Ovary (tissue), 10 donors: ENCODE measurements at places on chromosomes 3 and 15. TPM values are rescaled to one million over a fixed set of nuclear protein-coding genes. Genes with fewer than 3 reads are reported as not detected.

DNA sequence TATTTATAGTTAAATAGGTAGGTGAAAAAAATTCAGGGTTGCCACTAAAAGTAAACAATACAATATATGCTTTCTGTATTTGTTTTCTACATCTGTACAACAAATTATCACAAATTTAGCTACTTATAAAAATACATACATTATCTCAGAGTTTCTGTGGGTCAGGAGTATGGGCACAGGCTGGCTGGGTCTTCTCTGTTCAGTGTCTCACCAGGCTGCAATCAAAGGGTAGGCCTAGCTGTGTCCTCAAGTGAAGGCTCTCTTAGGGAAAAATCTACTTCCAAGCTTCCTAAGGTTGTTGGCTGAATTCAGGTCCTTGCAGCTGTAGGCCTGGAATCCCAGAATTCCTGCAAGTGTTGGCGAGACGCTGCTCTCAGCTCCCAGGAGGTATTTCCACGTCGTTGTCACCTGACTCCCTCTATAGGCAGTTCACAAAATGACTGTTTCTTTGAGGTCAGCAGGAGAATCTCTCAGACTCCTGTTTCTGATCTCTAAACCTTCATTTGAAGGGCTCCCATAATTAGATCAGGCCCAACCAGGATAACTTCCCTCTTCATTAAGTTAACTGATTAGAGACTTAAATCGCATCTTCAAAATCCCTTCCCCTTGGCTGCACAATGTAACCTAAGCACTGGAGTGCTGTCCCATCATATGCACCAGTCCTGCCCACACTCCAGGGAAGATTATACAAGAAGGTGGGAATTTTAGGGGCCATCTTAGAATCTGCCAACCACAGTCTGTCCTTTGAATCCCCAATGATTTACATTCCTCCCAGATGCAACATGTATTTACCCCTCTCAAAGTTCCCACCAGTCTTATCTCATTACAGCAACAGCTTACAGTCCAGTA, 296.6 kb downstream of the SUCLG2 start:
- DNase-seq: no peak

DNA sequence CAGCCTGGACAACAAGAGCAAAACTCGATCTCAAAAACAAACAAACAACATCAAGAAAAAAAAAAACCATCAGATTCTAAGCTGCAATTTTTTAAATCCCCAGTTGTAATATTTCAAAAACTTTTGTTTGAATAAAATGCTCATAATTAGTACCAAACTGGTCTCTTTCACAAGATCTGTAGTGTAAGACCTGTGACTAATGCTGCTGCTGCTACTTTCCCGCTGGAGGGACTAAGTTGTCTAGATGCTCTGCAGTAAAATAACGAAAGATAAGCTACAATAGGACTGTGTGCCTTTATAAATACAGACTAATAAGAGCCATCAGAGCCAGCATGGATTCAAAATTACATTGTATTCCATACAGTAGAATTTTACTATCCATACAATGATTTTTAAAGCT, 45.4 kb downstream of the TM4SF4 start:
- no peak for DNase-seq

DNA sequence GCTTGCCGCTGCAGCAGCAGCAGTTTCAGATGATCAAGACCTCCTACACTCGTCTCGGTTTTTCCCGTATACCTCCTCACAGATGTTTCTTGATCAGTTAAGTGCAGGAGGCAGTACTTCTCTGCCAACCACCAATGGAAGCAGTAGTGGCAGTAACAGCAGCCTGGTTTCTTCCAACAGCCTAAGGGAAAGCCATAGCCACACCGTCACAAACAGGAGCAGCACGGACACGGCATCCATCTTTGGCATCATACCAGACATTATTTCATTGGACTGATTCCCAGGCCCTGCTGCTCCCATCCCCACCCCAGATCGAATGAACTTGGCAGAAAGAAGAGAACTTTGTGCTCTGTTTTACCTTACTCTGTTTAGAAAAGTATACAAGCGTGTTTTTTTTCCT, 17.6 kb downstream of the CALML4 start:
- peak; percentile 70 for DNase-seq

DNA sequence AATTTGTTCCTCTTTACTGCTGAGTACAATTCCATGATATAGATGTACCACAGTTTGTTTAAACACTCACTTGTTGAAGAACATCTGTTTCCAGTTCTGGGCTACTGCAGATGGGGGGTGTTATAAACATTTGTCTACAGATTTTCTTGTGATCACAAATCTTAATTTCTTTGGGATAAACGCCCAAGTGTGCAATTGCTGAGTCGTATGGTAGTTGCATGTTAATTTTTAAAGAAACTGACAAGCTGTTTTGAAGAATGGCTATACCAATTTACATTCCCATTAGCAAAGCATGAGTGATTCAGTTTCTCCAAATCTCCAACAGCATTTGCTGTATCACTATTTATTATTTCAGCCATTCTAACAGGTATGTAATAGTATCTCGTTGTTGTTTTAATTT, 242.0 kb upstream of the MRPL3 start:
- no peak for DNase-seq

DNA sequence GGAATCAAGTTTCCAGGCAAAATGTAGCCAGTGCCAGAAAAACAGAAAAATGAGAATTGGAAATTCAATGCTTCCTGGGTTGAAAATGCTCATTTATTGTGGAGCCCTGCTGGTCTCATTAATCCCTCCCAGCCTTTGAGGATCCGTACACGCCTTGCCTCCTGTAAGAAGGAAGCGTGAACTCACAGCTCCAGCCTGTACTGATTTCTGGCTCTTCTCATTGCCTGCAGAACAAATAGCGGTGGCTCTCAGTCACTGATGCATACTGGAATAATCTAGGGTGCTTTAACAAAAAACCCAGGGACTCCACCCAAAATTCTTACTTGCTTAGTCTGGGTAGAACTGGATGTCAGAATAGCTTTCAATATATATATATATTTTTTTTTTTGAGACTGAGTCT, 29.3 kb upstream of the SLC24A5 start:
- DNase-seq: no peak

DNA sequence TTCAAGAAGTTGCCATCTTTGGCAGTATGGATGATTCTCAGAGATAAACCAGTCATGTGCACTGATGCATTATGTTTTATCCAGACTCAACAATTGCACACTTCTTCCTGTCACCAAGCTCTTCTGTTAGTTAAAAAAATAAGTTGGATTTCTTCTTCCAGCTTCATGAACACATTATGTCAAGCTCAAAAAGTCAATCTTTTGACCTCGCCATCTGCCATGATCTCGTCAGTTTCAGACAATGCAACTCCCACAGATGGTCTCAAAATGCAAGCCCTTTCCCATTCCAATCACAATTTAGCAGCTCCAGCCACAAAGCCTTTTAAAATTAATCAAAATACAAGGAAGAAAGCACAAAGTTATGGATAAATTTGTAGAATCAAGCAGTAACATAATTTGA, 42.8 kb downstream of the TFDP2 start:
- DNase-seq: no peak

DNA sequence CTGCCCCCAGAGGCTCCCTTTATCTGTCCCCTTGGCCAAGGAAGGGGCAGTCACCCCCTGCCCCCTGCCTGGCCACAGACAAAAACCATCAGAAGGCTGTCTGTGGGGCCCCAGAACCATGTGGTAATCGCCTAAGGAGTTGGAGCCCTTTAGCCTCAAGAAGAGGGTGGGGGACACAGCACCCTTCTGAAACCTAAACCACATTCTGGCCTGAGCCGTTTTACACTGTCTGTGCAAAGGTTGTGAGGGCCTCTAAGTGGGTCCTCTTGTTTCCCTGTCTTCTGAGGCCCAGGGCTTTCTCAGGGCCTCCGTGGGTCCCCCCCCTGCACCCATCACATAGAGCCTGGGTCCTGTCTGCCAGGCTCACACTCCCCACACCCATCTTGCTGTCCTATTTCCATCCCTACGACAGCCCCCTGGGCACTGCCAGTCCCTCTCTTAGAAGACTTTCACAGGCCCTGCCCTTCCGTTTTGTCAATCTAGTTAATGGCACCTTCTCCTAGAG, 17.9 kb upstream of the RPUSD3 start:
- no peak for DNase-seq

- DNase-seq: no peak
Measured at GRCh38 chr3:100641471-100642032, 32.2 kb downstream of the ADGRG7 start.

- no peak for DNase-seq
Measured at GRCh38 chr3:171846597-171846996, 3.4 kb downstream of the TMEM212 start.

DNA sequence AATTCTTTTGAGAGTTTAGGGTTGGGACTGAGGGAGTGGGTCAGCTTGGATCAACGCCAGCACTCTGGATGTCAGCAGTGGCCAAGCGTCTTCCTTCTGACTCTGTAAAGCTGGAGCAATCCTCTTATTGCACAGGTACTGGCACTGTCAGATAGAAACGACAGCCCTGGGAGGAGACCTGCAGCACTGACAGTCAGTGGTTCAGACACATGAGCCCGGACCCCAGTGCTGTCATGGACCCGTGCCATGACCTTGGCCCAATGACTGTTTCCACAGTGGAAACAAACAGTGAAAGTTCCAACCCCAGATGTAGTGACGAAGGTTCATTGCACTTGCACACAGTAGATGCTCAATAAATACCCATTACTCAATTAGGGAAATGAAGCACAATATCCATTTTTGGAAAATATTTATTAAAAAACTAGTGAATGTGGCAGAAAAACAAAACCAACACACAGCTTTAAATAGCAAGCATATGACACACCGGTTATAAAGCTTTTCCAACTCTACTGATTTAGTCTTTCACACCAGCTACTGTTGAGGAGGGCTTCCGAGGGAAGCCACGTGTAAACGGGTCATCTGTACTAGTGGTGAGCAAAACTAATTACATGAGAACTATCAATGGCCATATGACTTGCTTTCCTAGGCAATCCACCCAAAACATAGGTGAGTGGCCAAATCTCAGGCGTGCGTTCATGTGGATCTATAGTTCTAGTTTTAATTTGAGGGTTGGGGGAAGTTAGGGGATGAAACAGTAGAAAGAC, 22.1 kb downstream of the SIAH2 start:
- DNase-seq: peak; percentile 52

DNA sequence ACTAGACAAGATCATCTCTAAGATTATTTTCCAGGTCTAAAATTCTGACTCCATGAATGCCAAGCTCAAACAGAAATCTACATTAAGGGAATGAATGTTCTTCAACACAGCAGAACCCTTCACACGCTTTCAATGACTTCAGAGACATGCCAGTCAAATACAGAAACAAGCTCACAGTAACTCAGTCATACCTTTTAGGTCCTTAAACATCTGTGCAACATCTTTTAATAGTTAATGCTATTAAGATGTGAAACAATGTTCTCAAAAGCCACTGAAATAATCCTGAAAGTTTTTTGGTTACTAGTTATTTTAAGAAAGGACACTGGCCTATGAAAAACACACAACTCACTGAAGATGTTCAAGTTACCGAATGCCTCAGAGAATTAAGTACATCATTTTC, 2.5 kb downstream of the DLG1 start:
- no peak for DNase-seq

DNA sequence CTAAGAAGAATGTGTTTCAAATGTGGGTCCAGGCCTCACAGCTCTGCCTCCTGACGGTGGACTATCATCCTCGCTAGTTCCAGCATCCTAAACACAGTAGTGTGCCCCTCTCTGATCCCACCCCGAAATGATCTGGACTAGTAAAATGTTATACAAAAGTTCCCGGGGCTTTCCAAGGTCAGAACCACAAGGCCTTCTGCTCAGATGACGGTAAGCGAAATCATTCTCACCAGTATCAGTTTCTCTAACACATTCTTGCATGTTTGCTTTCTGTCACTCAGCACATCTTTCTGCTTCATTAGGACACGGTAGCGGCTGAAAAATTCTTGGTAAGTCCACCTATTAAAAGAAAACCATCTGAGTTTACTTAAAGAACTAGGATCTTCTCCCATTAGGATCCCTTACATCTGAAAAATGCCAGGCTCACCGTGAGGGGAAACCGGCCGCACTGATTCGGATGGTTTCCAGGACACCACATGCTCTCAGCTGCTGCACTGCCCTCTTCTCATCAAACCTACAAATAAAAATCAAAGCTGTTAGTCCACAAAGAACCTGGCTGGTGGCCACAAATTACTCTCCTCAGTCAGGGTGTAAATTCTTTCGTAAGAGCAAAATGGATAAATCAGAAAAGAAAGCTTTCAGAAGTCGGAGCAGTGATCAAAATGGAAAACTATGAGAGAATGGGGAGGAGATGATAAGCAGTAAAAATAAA, 83.9 kb upstream of the MYO5C start:
- DNase-seq: no peak

GRCh38 chr15:92069308-92070250, 216.1 kb downstream of the SLCO3A1 start:
- no peak for DNase-seq

WHAMM gene
- polyA plus RNA-seq: 6.5 TPM

SUCNR1 gene
- 0.04 TPM for polyA plus RNA-seq

TICRR gene
- polyA plus RNA-seq: 0.31 TPM

EPHA6 gene
- polyA plus RNA-seq: 2.5 TPM

ACTR8 gene
- 20.6 TPM for polyA plus RNA-seq

CSPG4 gene
- 3.3 TPM for polyA plus RNA-seq

CGNL1 gene
- polyA plus RNA-seq: 8.1 TPM

PGBD4 gene
- polyA plus RNA-seq: 0.46 TPM
